ENCODE measurements at places on chromosomes 3 and 15.

DNA sequence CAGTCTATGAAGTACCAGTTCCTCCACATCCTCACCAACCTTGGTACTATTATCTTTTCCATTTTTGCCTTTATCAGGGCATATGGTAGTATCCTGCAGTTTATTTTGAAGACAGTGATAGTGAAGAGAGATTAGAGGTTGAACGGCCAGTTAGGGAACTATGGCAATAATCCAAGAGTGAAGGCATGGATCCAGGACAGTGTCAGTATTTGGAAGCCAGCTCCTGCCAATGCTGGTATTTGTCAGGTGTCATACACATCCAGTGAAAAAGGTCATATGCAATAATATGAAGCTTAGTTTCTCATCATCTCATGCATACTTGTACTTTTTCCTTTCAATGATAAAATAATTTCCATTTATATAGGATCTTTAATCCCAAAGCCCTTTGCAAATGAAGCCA is 56.8 kb upstream of the KCNMB2 start:
- no peak for DNase-seq

GRCh38 chr15:78179906-78180305 is 30.7 kb downstream of the IDH3A start:
- no peak for DNase-seq

DNA sequence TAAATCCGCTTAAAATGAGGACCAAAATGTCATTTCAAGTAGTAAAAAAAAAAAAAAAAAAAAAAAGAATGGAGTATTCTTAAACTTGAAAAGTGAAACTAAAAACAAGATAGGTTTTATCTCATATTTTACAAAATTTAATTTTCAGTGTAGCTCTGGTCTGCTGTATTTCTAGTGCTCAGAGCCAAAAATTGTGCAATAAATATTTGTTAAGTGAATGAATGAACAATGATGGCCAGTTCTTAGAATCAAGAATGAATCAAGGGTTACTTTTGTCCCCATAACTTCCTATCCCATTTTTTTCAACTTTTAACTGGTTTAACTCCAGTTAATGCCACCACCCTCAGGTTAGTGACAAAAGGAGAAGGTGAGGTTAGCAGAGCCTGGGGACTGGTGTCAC is 214.4 kb downstream of the ABHD5 start:
- DNase-seq, result no peak

GRCh38 chr15:63908281-63908680 is 74.5 kb upstream of the HERC1 start:
- no peak for DNase-seq

- no peak for DNase-seq
Observed at GRCh38 chr3:149626671-149627070, 31.2 kb downstream of the WWTR1 start.

GRCh38 chr15:61989667-61990066 is 70.6 kb downstream of the VPS13C start:
- DNase-seq, result no peak

GRCh38 chr3:171753025-171753472 is 57.2 kb downstream of the PLD1 start:
- no peak for DNase-seq

GRCh38 chr15:98951004-98951403 is 56.6 kb downstream of the PGPEP1L start:
- no peak for DNase-seq

DNA sequence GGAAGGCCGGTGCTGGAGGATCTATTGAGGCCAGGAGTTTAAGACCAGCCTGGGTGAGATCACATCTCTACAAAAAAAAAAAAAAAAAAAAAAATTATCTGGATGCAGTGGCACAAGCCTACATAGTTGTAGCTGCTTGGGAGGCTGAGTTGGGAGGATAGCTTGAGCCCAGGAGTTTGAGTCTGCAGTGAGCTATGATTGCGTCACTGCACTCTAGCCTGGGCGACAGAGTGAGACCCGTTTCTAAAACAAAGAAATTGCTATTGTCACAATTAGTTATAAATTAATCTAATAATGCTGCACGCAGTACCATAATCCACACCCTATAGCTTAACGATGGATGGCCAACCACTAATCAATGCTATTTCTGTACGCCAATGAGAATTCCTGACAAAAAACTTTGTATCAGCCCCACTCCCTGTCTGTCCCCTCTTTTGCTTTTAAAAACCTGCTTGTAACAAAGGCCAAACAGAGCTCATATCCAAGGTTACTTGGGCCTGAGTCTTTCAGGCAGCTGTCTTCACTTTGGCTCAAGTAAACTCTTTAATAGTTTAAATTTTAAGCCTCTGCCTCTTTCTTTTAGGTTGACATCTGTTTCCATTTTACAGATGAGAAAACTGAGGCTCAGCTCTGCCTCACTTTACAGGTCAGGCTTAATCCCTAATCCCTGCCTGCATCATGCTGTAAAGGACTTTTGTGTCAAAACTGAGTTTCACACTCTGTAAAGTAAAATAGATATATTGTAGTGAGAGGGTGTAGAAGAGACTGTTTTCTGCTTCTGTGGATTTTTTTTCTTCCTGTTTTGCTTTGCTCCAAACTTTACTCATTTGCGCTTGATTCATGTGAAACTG is 10.9 kb downstream of the FLNB start:
- no peak for DNase-seq

DNA sequence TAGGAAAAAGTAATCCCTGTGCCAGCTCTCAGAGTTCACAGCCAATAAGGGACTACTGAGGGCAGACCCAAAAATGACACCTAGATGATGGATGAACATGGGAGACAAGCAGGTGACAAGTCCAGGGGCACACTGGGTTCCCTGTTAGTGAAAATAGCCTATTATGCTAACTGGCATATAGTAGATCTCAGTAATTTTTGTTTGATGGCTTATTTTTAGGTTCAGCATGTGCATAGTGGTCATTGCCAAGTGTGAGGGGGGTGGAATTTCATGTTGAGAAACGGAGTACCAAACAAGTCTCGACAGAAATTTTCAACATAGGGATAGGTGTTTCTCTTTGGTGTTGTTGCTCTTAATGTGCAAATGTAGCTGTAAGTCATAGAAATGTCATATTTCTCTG is 6.4 kb upstream of the ITGB5 start:
- DNase-seq, result no peak

- no peak for DNase-seq
Observed at GRCh38 chr3:36580716-36581115, 183.6 kb downstream of the DCLK3 start.
